HuH-7 (cell line): ENCODE measurements at places on chromosomes 2 and 18.

- DNase-seq: no peak
Measured at GRCh38 chr18:79754022-79754761, 43.5 kb upstream of the KCNG2 start.

GRCh38 chr2:5372141-5372540 lies 320.0 kb upstream of the SOX11 start:
- DNase-seq: no peak

DNA sequence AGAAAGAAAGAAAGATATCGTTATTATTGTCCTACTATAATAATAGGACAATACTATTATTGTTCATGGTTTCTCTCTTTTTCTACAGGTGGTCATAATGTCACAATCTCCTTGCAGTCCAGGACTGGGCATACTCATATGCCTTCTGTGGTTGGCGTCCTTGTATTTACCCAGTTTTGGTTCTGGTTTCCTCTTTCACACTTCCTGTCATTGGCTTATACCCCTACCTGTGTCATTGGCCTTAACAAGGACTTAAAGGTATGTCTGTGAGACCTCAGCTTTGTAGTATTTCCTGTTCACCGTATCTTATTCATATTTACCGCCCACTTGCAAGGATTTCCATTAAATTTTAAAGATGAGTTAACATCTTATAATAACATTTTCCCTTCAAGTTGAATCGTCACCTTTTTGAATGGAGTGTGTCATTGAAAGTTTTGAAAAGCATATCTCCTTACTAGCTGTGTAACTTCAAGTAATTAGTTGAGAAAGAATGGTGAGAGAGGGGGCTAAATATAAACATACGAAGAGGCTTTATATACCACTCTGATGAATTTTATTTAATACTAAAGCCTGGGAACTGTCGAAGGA lies 36.5 kb upstream of the HTR2B start:
- no peak for DNase-seq

DNA sequence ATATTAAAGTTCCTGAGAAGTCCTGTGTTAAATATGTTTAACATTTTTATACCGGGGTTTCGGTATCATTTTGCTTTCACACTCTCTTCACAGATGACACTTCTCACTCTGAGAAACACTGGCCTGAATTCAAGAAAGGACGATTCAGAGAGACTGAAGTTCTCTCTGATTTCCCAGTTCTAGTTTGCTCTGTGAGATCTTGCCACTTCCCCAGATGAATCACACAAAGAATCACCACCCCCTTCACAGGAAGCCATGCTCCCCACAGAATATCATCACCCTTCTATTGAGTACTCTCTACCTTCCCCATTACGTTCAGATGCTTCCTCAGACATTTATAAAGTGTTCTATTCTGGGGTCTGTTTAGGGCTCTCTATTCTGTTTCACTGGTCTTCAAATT lies 16.1 kb upstream of the CD207 start:
- no peak for DNase-seq

GRCh38 chr18:76756531-76757253 lies 65.7 kb upstream of the ZNF236 start:
- no peak for DNase-seq

- no peak for DNase-seq
Measured at GRCh38 chr2:191451116-191451515, 205.9 kb downstream of the MYO1B start.

DNA sequence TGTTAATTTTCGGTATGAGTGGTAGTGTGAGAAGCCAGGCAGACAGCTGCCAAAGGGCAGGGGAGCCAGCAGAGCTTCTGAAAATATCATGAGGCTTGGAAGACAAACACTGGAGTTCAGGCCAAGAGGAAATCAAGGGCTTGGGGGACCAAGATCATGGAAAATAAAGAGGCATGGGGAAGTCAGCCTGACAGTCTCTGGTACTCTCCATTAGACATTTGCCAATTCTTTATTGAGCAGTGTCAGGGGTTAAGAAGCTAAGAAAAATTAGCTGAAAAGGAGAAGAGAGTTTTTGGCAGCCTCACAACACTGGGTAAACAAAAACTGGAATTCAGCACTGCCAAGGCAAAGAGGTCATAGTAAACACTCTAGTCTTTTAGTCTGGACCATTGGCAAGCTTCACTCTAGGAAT lies 612.7 kb downstream of the EPHA4 start:
- DNase-seq: no peak

- DNase-seq: no peak
Measured at GRCh38 chr2:159225025-159226016, 61.2 kb downstream of the WDSUB1 start.

DNA sequence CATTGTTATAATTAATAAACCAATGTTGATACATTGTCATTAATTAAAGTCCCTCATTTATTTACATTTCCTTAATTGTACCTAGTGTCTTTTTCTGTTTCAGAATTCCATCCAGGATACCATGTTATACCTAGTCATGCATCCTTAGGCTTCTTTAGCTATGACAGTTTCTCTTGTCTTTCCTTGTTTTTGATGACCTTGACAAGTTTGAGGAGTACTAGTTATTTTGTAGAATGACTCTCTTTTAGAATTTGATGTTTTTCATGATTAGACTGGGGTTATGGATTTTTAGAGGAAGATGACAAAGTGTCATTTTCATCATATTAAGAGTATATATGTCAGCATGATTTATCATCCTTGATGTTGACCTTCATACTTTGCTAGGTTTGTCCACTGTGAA lies 16.4 kb downstream of the GIGYF2 start:
- no peak for DNase-seq

DNA sequence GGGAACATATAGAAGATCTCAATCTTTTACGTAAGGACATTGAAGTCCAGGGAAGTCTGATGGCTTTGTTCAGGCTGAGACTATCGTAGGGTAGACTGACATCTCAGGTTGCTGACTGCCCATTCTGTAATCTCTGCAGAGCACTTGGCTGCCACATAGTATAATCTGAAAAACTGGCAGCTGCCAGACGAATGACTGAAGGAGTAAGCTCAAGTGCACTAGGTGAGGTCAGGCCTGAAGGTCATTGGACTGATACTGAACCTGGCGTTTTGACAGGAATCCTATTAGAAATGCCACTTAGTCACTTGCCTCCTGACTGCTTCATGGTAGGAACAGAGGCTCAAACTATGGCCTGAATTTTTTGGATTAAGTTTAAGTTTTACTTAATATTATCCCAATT lies 23.5 kb downstream of the GPD2 start:
- no peak for DNase-seq

- no peak for DNase-seq
Measured at GRCh38 chr2:106963156-106963555, 77.2 kb upstream of the ST6GAL2 start.

GRCh38 chr2:112834396-112835037 lies 2.1 kb downstream of the IL1B start:
- DNase-seq: no peak

DNA sequence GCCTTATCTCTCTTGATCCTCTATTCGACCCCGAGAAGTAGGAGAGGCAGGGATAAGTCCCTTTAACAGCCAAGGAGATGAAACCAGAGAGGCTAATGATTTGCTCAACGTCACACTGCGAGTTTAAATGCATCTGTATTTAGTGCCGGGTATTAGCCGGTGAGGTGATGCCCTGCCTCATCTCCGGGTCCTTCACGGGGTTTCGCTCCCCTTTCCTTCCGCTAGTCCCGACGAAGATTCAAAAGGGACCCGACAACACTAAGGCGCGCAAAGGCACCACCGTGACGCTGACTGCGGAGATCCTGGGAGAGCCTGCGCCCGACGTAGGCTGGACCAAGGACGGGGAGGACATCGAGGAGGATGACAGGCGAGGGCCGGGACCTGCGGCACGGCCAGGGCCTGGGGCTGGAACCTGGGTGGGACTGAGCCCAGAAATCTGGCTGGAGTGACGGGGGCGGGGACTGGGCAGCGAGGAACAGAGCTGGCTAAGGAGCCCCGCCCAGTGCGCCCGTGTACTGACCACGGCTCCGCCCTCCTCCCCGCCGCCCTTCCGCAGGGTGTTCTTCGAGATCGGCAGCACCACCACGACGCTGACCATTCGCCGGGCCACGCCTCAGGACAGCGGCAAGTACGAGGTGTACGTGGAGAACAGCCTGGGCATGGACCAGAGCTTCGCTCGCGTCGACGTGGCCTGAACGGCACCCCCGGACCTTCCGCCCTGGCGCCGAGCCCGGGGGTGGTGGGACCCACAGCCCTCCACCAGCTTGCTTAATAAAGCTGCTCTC lies 1.0 kb upstream of the GMPPA start:
- DNase-seq: peak; percentile 95

DNA sequence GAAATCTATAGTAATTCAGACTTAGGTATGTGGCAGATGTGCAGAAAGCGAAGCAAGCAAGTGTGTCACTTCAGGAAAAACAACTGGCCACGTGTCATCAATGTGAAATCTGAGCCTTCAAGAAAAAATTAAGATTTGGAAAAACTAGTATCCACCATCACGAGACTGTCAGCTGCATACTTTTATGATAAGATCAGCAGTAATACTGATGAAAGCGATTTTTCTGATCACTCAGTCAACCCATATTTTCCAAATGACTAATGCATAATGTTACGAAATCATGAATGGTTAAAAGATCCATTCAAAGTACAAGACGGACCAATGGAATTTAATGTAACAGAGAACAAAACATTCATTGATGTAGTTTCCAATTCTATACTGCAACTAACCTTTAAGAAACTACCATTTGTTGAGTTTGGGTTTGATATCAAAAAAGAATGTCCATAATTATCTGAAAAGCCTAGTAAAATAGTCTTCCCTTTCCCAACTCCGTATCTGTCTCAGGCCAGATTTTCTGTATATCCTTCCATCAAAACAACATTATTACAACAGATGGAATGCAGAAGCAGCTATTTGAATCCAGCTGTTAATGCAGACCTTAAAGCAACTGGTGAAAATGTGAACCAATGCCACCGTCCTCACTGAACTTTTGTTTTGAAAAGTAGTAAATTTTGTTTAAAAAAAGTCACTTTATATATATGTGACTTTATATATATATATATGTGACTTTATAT lies 17.0 kb upstream of the BCL2 start:
- no peak for DNase-seq

DNA sequence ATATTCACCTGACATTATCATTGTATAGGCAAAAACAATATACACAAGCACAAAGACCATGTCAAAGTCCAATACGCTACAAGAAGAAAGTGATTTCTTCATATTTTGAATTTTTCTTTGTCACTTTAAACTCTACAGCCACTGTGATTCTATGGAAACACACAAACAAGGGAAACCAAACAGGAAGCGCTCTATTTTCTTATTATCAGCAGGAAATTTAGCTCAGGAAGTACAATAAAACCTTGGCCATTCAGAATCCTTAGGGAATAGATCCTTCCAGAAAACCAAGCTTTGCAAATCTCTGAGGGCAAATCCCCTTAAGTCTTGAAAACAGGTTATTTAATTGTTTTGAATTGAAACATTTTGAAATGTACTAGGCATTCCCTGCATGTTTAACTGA lies 336.2 kb downstream of the EPHA4 start:
- DNase-seq: no peak
